ENCODE measurements at places on chromosomes 16 and 17.

GRCh38 chr16:26149364-26150190, 457.8 kb downstream of the HS3ST4 start:
- no peak for DNase-seq

DNA sequence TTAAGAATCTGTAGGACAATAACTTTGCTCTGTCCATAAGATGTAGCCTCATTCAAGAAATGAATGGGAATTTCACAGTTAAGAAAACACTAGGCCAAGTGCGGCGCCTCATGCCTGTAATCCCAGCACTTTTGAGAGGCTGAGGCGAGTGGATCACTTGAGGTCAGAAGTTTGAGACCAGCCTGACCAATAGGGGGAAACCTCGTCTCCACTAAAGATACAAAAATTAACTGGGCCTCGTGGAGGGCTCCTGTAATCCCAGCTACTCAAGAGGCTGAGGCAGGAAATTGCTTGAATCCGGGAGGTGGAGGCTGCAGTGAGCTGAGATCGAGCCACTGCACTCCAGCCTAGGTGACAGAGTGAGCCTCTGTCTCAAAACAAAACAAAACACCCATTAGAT, 19.9 kb upstream of the RSL1D1 start:
- no peak for DNase-seq

GRCh38 chr16:12002447-12003006, 26.0 kb downstream of the SNX29 start:
- no peak for DNase-seq

- no peak for DNase-seq
These were observed 47.7 kb upstream of the ZNF750 start for GRCh38 chr17:82887255-82888164.

GRCh38 chr17:53475002-53475401, 347.7 kb upstream of the KIF2B start:
- DNase-seq = no peak

DNA sequence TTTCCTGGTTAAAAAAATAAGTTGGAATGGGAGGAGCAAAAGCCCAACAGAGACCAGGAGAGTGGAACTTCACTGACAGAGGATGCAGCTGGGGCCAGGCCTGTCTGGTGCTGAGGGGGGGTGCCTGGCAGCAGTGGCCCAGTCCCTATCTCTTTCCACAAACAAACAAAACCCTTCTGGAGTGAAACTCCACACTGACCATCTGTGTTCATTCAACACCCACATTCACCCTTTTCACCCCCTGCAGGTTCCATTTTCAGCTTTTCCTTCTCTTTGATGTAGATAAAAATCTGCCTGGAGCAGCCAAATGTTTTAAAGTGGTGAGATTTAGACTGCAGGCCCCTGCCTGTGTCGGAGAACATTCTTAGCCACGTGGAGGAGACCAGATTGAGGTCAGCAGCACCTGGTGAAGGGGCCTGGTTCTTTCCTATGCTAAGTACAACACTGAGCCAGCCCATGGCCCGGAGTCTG, 161.4 kb upstream of the CDH11 start:
- no peak for DNase-seq

DNA sequence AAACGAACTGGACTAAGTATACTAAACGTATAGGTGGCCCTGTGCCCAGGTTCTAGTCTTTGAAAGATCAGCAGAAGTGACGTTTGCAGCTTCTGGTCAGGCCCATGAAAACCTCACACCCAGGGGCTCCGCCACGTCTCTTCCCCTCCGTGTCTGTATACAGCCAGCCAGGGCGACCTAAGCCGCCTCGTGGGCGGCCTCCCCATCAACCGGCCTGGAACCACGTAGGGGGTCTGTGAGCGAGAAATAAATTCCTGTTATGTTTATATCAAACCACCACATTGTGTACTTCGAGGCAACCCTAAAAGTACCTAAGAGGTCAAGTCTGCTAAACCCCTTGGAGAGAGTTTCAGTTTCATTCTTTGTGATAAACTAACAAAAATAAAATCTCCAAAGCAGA, 6.8 kb downstream of the TK1 start:
- no peak for DNase-seq

GRCh38 chr17:16052486-16052885, 52.9 kb downstream of the TTC19 start:
- no peak for DNase-seq

DNA sequence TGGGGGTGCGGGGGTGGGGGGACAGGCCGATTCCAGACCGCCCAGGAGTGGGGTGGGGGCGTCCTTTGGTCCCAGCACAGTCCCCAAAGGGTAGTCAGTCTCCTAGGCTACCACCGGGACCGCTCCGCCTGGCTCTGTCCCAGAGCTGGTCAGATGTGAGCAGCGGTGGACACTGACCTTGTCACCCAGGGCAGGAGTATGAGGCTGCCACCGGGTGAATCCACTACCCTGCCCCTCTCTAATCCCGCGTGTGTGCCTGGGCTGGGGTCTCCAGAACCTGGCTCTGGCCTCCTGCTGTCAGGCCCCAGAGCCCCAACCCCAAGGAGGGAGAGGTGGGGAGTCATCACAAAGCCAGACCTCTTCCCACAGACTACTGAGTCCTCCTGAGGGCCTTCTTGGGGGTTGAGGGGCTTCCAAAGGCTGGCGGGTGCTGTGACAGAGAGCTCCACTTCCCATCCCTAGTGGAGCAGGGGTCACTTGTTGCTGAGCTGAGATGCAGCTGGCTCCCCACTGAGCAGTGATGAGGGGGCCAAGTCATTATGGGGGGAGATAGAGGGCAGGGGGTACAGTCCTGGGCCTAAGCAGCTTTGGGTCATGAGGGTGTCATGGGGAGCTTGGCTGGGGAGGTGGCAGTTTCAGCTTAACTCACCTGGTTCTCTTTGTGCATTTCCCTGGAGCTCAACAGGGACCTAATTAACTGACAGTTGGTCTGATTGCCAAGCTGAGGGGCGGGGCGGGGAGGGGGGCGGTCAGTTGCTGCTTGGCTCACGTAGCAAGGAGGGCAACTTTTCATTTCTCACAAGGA, 1.2 kb downstream of the PPP1R1B start:
- DNase-seq = no peak

DNA sequence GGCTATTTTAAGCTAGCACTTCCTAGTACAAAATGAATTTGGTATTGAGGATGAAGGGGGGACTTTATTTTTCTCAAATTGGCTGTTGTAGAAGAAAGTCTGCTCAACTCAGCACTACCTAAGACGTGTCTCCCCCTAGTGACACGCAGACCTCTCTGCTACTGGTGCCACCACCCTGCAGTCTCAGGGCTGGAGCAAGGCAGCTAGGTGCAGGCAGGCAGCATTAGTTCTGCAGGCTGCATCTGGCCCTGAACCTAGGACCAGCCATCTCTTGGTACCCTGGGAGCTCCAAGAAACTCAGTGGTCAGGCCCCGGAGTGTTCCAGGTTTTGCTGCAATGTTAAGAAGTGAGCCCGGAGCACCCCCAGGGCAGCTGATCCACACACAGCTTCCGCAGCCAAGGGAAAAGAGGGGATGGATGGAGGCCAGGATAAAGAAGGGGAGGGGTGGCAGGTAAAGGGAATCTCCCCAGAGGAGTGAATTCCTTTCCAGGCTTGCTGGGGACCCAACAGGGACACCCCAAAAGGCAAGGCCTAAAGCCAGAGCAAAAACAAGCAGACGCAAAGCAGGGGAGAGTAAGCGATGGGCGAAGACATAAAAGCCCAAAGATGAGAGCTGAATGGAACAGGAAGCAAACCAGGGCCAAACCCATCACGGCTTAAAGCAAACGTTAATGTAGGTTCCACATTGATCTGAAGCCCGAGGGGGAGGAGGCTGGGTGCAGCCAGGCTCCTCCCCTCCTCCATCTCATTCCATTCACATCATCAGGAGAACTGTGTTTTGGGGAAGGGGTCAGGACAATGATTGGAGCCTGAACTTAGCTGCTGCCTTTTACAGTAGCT, 200.5 kb downstream of the ZFHX3 start:
- DNase-seq = no peak

GRCh38 chr16:4093495-4094126, 22.6 kb downstream of the ADCY9 start:
- DNase-seq = no peak

DNA sequence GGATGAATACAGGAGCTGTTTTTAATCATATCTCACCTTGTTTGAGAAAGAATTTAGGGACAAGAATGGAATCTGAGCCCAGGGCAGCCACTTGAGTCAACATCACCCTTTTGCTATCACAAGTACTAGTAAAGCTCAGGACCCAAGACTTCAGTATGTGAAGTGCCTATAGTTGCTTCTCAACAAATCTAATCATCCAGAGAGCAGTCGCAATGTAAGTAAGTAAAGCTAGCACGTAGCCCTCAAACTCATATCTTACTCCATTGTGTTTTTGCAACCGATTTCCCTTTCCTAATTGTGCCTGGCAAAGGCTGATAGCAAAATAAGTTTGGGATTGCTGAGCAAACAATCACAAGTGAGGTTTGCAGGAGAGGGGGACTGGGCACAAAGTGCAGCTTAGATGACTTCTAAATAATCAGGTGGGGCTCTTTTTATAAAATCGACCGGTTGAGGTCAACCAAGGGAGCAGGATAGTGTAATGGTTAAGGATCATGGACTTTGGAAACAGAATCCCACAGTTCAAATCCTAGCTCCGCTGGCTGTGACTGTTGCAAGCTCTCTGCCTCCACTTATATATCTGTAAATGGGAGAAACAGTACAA, 13.0 kb downstream of the TOB1 start:
- DNase-seq = no peak

DNA sequence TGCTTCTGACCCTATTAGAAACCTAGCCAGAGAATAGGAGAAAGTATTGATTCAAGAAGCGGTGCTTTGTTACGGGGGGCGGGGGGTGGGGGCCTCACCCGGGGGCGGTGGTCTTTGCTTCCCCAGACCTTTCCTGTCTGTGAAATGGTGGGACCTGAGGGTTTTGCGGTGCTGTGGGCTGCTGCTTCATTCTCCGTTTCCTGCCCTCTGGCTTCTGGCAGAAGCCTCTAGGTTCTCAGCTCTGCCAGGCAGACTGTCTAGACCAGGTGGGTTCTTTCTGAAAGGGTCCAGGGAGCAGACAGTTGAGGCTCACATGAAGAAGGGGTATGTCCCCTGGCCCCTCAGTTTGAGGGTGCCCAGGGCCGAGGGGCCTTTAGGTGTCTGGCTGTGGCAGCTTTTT, 14.0 kb downstream of the GSE1 start:
- no peak for DNase-seq

GRCh38 chr17:49928837-49929475, 40.0 kb upstream of the DLX4 start:
- no peak for DNase-seq

- no peak for DNase-seq
These were observed 149.0 kb upstream of the GOT2 start for GRCh38 chr16:58883131-58883530.

DNA sequence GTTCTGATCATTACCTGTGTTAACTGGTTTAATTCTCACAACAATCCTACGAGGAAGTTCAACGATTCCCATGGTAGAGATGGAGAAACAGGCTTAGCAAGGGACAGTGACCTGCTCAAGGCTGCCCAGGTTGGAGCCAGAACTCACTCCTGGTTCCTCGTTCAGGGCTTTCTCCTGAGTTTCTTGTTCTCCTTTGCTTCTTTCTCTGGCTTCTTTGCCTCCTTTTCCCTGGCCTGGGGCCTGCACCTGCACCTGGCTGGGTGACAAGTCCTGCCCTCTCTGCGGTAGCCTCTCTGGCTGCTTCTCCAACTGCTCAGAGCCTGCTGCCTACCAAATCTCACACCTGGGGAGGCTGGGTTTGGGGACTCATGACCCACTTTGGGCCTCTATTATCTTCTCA, 2.8 kb downstream of the CCL22 start:
- DNase-seq = no peak

GRCh38 chr17:49249292-49249794, 18.8 kb upstream of the PHOSPHO1 start:
- no peak for DNase-seq

- DNase-seq = no peak
These were observed 431.9 kb downstream of the SHISA9 start for GRCh38 chr16:13333336-13333735.
